ENCODE measurements at places on chromosomes 16 and 17. TPM values are rescaled to one million over a fixed set of nuclear protein-coding genes. Genes with fewer than 3 reads are reported as not detected.
A peak's percentile ranks its signal among the peaks of the same experiment; 100 is the strongest.

Gene EFNB3
- 11.4 TPM for total RNA-seq

Gene MFAP4
- total RNA-seq, result 1.5 TPM

Gene CCDC200
- total RNA-seq, result not detected

Gene EPN3
- total RNA-seq, result 2.2 TPM

Gene PDE6G
- total RNA-seq, result 5.7 TPM

GRCh38 chr16:66774981-66775380, 23.6 kb upstream of the DYNC1LI2 start:
- DNase-seq, result no peak

DNA sequence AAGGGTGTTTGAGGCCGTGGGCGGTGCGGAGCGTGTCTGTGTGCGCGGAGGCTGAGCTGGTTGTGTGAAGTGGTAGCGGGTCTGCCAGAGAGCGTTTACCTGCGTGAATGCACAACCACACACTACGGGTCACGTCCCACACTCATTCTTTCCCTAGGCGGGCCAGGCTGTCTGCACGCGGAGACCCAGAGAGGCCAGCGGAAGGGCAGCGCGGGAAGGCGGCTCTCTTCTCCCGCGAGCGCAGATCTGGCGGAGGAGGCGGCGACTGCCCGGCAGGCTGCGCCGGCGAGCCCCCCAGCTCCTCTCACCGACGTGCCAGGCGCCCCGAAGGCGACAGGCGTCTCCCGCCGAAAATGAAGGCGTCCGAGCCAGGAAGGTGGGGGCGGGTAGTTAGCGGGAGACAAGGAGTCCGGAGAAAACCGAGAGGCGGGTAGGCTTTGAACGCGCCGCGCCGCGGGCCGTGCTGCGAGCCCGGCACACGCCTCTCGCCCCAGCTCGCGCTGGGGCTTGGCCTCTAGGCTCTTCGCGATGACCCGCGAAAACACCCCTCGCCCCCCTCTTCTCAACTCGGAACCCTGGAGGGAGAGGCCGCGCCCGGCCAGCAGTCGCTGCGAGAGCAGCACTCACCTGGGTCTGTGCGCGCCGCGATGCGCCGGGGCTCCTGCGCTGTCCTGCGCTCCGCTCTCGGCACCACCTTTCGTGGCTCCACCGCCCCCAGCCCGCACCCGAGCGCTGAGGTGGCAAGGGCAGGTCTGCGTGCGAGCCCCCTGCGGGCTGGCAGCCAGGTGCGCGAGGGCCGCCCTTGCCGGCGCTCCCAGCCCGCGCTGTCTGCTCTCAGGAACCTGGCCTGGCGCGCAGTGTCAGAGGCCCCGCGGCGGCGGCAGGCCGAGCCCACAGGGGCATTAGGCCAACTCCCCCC, 2.0 kb upstream of the FOXF1 start:
- peak; percentile 66 for DNase-seq
